ENCODE measurements at places on chromosomes 7 and 10. TPM values are rescaled to one million over a fixed set of nuclear protein-coding genes. Genes with fewer than 3 reads are reported as not detected.

DNA sequence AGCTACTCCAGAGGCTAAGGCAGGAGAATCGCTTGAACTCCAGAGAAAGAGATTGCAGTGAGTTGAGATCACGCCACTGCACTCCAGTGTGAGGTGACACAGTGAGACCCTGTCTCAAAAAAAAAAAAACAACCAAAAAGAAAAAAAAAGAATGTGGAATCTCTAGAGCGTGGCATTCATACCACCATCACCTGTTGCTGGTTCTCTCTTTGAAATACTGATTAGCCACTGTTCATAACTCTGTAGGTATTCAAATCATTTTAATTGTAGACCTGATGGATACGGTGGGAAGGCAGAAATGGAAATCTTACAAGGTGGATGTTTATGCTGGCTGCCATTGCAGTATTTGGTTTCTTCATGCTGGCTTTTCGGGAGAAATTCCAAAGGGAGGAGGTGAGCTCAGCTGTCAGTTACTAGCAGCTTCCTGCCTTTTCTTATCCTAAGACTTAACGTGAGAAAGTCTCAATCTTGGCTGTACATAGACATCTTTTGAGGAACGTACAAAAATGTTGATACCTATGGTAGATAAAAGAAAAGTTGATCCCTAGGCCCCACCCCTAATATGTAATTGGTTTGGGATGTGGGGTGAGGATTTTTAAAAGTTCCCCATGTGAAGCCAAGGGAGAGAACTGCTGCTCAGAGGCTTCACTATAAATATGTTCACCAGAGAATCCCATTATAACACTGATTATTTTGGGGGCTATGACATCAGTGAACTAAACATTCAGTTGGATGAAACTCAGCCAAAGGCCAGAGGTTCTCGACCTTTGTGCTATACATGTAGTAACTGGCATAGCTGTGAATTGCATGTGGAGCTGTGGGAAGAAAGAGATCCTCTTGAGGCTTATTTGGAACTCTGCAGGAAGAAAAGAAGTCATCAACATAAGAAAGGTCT lies 26.9 kb upstream of the MKLN1 start:
- DNase-seq, result no peak

The GRID1 gene
- 2.3 TPM for total RNA-seq

DNA sequence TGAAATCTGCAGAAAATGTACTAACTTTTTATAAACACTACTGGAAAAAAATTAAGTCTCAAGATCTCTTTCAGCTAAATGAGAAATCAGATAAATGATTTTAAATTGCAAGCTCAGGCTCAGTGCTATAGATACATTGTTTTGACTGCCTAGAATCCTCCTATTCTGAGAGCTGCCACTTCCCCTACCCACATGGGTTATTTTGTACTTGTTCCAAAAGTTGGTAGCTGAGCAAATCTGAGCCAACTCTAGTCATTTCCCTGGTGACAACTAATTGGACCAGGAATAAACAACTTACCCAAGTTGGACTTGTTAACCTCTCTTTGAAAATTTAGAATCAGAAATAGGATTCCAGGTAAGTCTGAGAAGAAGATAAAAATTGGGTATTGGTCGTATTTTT lies 202.1 kb downstream of the MBL2 start:
- DNase-seq, result no peak

DNA sequence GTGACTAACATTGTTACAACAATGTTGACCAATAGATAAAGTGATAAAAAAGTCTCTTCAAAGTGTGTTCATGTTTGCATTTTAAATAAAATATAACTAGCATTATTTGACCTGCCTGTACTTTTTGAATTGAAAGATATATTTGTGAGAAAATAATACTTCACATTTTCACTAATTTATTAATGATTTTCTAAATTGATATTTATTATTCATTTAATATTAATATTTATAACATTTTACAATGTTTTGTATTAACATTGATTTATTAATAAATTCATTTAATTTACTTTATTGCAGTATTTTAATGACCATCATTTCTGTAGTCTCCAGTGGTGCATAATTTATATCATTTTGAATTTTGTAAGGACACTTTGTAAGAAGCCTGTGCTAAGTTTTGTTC lies 150.0 kb upstream of the BET1 start:
- DNase-seq, result no peak

GRCh38 chr7:25742316-25742715 lies 409.7 kb upstream of the NFE2L3 start:
- no peak for DNase-seq
